Activated naive CD4-positive, alpha-beta T cell treated with Interleukin-2 at 50 U/mL for 16 hours (primary cell): ENCODE measurements at places on chromosomes 5 and 9.

- DNase-seq = no peak
Measured at GRCh38 chr5:116922532-116922931, 347.9 kb upstream of the SEMA6A start.

GRCh38 chr5:134086225-134086942 lies 28.1 kb upstream of the TCF7 start:
- DNase-seq = no peak

DNA sequence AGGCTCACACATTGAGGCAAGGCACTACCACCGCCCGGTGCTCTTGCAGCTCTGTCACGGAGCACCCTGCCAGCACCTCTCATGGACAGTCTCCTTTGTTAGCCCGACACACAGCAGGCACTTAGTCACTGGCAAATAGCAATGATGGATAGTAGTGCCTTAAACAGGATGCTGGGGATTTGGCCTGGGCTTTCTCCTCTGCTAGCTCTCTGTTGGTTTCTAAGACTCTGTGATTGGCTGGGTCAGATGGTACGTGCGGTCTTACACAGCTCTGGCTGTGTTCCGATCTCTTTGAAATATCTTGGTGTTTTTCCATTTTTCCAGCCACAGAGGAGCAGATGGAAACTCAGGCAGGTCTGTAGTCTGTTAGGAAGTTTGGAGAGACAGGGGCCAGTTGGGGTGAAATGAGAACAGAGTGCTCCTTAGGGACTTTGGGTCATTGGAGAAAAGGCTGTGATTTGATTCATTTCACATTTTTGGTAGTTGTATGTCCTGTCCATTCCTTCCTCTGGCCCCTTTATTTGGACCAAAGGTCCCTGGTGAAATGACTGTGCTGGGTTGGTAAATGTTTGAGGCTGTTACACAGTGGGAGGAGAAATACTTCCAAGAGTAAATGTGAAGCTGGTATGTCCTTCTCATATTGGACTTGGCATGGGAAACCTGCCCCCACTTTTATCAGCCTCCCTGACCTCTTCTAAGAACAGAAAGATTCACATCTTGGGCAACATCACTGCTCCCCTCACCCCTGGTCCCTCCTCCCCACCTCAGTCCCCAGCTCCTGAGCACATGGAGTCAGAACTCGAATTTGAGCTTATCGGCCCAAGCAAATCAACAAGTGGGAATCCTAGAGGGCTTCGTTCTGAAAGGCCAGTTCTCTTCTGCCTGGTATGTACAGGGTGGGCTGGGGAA lies 3.4 kb downstream of the SMIM3 start:
- DNase-seq = no peak

DNA sequence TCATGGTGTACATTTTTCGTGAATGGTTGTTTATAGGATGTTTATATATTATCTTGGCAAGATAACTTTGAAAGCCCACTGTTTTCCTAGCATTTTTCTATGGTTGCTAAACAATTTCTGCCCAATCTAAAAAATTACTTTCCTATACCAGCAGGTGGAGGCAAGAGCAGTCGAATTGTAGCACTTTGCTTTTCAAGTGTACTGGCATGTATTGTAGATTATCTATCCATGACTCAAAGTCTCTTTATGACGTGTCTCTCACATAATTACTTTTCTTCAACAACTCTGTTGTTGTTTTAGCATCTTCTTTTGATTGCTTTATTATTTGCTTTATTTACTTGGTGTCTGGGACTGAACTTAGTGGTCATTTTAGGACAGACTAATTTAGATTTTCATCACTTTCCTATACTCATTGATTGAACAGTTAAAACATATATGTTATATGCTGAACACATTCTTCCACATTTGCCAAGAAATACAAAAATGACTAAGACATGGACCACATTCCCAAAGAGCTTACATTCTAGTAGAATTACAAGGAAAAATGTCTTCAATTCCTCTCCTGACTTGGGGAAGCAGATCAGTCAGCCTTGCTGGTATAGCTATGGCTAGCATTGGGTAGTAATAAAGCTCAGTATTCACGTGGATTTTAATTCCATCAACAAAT lies 20.7 kb downstream of the NLN start:
- peak; percentile 21 for DNase-seq

DNA sequence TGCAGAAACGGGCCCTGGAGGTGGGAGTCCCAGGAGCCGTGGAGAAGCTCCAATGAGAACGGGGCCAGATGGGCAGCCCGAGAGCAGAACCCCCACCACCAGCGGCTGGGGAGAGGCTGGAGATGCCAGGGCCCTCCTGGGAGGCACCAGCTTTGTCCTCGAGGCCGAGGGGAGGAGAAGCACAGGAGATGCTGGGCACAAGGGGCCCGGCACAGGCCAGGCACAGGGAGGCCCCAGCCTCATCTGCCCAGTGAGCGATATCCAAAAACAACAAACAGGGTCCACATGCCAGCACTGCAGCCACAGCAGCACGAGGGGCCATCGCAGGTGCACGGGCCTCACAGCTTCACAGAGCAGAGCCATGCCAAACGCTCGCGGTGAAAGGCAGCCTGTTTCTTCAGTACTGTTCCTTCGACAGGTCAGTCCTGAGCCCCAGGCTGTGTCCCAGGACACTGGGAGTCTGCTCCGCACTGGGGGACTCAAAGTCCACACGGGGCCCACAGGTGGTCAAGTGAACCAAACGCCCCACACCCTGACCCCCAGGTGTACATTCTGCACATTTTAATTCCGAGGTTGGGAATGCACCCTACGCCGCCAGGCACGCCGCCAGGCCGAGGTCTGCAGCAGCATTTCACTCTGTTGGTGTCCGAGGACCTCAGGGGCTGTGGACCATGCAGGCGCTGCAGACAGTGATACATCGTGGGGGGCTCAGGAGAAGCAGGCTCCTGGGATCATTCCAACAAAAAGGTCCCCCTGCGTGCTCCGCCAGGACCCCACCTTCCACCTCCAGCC lies 9.5 kb downstream of the LPCAT1 start:
- DNase-seq = no peak

- DNase-seq = no peak
Measured at GRCh38 chr9:130845901-130846481, 10.9 kb downstream of the ABL1 start.

- no peak for DNase-seq
Measured at GRCh38 chr5:127423173-127423798, 94.2 kb upstream of the PRRC1 start.

DNA sequence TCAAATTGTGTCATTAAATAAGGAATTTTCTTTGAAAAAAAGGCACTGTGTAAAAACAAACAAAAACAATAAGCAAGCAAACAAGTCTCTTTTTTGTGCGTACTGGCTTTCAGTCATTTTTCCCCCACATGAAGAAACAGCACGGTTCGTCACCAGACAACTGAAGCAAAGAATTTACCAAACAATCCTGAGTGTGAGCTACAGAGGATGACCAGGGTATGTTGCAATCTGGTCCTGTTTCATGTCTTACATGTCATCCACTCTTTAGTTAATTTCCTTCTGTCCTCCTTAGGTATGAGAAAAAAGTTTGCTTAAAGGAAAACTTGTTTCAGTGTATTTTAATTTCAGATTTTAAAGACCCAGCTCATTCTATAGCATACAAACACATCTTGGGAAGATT lies 1080.7 kb upstream of the NUDT12 start:
- DNase-seq = no peak

- no peak for DNase-seq
Measured at GRCh38 chr9:129428864-129429577, 191.9 kb downstream of the C9orf50 start.

DNA sequence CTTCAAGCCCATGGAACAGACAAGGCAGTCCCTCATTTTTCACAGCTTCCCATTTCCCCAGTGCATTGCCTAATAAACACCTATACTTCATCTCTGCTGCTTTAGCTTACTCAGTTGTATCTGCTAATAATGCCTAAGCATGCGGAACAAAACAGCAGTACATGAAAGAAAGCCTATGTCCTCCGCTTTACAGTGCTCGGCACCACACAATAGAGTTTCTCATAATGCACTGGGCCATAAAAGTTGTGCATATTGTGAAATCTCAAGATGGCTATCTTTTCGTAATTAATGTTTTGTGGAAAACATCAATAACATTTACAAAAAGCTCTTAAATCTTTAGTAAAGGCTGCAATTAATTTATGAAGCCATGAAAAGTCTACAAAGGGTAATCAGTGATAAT lies 69.3 kb downstream of the DENND1A start:
- DNase-seq = no peak

DNA sequence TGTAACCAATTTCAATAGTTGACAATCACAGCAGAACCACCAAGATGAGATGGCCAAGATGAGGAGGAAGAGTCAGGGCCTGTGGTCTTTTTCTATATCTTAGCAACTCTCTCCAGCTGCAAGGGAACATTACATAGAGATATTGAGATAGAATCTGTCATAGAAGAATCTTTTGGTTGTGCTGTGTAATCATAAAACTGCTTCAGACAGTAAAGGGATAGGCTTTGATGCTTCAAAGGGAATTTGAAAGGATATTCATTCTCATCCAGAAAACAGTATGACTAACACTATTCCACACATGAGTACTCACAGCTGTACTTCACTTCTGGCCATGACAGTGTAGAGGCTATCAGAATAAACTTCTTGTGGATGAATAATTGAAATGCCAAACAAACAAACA lies 145.9 kb downstream of the YIPF5 start:
- DNase-seq = no peak
